Stimulated activated CD8-positive, alpha-beta memory T cell treated with anti-CD3 and anti-CD28 coated beads, Interleukin-4, amount 100 ng/mL, for 4 hours (primary cell): ENCODE measurements at places on chromosomes 16 and 17.

DNA sequence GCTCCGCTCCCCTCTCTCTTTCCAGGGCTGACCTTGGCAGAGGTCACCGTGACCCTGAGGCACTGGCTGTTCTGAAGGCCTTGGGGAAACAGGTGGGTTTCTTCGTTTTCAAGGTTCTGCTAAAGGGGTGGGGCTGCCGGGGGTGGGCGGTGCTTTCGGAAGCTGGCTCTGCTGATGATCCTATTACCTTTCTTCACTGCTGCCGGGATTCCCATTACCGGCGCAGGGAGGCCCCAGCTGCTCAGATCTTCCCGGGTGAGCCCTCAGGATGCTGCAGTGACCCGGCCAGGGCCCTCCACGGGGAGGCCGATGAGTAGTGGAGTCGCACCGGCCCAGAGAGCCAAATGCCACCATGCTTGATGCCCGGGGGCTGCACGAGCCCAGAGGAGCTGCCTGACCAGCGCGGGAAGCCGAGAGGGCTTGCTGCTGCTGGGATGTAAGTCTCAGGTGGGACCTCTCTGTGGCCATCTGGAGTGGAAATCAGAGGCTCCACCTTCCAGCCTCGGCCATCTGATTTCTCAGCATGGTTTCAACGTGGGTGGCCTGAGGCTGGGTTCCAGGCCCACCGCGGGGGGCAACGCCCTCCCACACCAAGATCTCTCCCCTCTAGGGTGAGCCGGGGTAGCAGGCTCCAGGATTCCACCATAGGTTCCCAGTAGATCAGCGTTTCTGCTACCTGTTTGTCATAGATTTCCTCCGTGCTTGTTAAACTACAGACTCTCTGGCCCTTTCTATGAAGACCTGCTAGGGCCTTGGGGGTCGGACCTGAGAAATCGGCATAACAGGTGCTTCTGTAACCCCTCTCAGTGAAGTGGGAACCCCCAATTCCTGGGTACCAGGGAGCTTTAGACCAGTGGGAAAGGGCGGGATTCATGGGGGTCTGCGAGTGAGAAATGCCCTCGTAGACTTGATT is 21.6 kb upstream of the ADCY7 start:
- no peak for DNase-seq

DNA sequence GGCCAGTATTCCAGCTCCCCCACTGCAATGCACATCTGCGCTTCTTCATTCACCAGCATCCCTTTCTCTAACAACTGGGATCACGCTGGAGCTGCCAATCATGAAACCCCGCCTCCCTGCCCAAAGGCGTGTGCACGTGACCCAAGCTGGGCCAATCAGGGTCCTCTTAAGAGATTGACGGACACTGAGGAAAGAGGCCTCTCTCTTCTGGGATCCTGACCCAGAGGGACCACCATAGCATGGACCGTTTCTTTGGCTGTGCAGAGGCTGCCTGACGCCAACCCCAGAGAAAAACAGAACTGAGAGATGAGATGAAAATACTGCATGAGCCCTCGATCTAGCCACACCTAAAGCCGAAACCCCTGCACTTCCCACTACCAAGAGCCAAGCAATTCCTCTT is 32.0 kb downstream of the COTL1 start:
- no peak for DNase-seq

GRCh38 chr16:27281243-27281642 is 12.7 kb upstream of the NSMCE1 start:
- DNase-seq: no peak

- no peak for DNase-seq
These were observed 36.8 kb downstream of the MSI2 start for GRCh38 chr17:57293077-57293476.

DNA sequence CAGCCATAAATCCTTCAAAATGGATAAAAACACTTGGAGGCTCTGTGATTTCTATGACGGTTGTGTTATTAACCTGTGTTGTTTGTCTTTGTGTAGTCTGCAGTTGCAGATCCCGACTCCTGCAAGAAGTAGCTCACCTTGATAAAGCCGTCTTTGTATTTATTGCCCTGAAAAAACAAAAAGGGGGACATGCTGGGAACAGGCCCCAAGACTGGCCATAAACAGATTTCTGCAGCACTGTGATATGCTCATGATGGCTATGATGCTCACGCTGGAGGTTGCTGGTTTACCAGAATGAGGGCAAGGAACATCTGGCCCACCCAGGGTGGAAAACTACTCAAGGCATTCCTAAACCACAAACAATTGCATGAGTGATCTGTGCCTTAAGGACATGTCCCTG is 71.0 kb downstream of the LGALS9 start:
- no peak for DNase-seq

GRCh38 chr17:3678821-3679530 is 10.4 kb downstream of the EMC6 start:
- DNase-seq: no peak

DNA sequence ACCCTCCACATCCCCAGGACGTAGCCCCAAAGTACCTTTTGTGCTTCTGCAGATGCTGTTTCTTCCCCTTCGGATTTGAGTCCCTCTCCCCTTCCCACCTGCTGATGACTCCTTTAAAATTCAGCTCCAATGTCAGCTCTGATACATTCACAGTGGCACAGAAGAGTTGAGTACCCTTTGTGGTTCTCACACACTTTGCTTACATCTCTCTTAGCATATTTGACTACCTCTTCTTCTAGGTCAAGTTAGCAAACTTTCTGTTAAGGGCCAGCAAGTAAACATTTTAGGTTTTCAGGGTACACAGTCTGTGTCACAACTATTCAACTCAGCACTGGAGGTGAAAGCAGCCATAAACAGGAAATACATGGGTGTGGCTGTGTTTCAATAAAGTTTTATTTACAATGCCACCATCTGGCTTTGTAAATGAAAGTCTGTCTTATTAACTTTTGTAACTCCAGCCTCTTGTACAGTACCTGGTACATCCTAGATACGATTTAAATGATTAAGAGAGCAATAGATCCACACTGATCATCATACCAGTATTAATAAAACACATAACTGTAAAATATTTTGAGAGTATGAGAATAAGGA is 161.7 kb downstream of the SOX9 start:
- DNase-seq: no peak

GRCh38 chr16:80932708-80933095 is 74.0 kb downstream of the CMC2 start:
- no peak for DNase-seq

DNA sequence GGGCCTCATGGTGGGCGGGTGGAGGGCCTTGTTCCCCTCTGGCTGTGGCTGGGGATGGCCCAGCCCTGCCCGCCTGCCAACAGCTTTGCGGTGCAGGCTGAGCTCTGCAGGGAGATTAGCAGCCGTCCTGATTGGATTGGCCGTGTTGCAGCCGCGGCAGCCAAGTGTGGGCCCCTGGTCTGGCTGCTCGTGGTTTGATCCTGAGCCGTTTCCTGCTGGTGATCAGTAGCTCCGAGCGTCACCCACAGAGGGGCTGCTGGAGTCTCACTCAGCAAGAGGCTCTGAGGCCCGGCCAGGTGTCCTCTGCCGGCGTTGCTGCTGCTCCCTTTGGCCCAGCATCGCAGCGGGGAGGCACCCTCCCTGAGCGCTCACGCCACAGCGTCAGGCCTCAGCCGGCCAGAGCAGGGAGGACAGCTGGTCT is 32.5 kb downstream of the BAIAP2 start:
- DNase-seq: no peak
